Inflammatory macrophage (primary cell): ENCODE measurements at places on chromosomes 16 and 17.

GRCh38 chr17:83151442-83152226 is 72.2 kb downstream of the METRNL start:
- no peak for DNase-seq

GRCh38 chr16:66711581-66711980 is 15.0 kb upstream of the CMTM4 start:
- DNase-seq, result no peak

DNA sequence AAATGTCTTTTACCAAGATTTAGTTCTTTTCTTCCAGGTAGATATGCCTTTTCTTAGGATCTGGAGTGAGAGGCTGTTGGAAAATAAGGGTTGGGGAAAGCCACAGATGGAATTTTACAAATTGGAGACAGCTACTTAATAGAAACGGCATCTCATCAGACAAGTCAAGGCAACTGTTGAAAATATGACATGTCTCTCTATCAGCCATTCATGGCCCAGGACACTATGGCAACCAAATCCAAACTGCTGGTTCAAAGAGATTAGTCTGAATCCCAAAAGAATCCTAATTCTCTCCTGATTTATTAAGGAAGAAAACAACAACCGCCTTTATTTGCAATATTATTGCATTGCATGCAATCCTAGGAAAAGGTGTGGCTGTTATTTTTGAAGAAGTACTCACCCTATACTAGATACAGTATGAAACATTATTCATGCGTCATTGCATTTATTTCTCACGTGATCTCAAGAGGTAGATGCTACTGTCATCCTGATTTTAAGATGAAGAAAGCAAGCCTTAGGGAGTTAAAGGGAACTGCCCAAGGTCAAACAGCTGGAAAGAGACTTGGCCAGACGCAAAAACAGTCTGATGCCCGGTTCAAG is 12.6 kb upstream of the CEP20 start:
- DNase-seq, result no peak

- DNase-seq, result no peak
Observed at GRCh38 chr16:49858200-49859124, 2.5 kb upstream of the ZNF423 start.

GRCh38 chr17:49101054-49101534 is 31.5 kb upstream of the B4GALNT2 start:
- DNase-seq, result no peak

GRCh38 chr16:13553453-13553985 is 366.4 kb upstream of the ERCC4 start:
- DNase-seq, result no peak
